ENCODE measurements at places on chromosomes 12 and 14. TPM values are rescaled to one million over a fixed set of nuclear protein-coding genes. Genes with fewer than 3 reads are reported as not detected.

- DNase-seq, result no peak
Measured at GRCh38 chr14:96065661-96066459, 26.7 kb downstream of the C14orf132 start.

DNA sequence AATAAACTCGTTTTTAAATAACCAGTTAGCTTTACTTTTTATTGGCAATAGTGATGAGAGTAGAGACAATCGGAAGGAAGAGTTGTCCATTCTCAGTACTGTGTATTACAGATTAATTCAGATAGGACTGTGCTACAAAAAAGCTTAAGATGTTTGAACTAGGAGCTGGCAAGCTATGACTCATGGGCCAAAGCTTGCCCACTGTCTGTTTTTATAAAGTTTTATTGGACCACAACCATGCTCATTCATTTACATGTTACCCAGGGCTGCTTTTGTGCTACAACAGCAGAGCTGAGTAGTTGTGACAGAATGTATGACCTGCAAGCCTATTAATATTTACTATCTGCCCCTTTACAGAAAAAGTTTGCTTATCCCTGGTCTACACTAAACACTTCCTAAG, 19.4 kb downstream of the GNS start:
- no peak for DNase-seq

SLC8A3 gene
- total RNA-seq, result 5.9 TPM

DNA sequence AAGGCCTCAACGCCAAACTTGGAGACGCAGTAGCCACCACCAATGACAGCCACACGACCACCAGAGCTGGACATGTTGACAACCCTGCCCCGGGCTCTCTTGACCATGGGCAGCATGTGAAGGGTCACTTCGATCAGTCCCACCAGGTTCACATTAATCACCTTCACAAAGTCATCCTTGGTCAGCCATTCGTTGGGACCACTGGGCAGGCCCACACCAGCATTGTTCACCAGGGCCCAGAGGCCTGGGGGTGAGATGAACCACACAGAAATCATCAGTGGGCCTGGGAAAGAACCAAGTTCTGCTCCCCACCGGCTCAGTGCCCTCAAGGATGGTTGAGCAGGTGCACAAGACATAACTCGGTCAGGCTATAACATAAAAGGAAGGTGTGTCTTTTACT, 4.0 kb downstream of the SDR9C7 start:
- DNase-seq, result no peak

MUCL1 gene
- total RNA-seq, result not detected

GRCh38 chr12:51797301-51797700, 51.2 kb downstream of the FIGNL2 start:
- DNase-seq, result no peak

DNA sequence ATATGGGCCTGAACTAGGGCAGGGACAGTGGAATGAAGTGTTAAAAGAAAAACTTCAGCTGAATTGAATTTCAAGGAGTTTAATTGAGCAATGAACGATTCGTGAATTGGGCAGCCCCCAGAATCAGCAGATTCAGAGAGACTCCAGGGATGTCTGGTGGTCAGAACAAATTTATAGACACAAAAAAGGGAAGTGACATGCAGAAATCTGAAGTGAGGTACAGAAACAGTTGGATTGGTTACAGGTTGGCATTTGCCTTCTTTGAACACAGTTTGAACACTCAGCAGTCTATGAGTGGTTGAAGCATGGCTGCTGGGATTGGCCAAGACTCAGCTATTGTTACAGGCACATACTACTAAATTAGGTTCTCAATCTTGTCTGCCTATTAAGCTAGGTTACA, 9.7 kb upstream of the TBPL2 start:
- no peak for DNase-seq

C12orf50 gene
- total RNA-seq, result not detected

DNA sequence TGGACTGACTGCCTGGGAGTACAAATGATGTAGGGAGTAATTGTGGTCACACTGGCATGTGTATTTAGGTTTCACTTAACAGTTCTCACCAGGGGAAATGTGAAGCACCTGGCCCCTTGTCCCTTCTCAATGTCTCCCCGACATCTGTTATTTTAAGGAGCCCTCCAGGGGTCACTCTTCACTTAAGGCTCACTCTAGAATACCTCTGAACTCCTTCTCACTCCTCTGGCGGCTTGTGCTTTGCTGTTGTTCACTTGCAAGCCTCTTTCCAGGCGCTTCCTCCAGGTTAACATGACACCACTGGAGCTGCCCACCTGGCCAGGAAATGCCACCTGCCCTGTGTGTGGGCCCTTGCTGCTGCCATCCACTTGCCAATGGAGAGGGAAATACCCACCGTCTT, 56.5 kb upstream of the GZMB start:
- DNase-seq, result no peak

DNA sequence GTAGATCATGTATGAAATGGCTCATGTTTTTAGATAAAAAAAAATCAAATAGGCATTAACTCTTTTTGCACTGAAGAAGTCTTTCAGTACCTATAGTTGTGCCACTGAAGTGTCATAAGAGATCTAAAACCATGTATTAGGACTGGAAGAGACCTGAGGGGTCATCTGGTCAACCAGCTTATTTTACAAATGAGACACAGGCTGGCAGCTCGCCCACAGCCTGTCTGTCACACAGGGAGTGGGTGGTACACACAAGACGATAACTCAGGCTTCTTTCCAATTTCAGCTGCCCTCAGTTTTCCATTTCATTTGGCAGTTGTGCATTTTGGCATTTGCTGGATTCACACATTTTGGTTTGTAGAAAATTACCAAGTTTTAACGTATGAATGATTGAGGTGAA, 34.7 kb downstream of the C12orf75 start:
- no peak for DNase-seq

SERPINA9 gene
- total RNA-seq, result not detected

DNA sequence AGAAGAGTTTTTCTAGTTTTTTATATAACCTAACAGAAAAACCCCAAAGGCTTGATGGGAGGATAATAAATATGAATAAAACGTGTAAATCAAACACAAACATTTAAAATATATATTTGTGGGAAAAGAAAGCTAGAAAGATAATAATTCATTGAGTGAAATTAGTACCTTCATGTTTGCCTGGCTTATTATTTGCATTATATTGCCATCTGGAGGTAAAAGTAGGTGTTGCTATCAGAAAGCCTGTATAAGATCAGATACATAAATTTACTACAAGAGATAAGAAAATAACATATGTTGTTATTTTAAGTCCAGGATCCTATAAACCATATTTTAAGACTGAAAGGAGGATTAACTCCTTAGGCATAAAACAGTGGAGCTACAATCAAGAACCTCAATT, 77.7 kb downstream of the NTS start:
- no peak for DNase-seq

GRCh38 chr14:75752907-75753594, 92.0 kb downstream of the TTLL5 start:
- DNase-seq, result no peak

APOF gene
- not detected for total RNA-seq
